ENCODE measurements at places on chromosomes 12 and 14. TPM values are rescaled to one million over a fixed set of nuclear protein-coding genes. Genes with fewer than 3 reads are reported as not detected.

PABPN1 gene
- 148 TPM for total RNA-seq

ABHD4 gene
- total RNA-seq = 12.0 TPM

CLEC2A gene
- not detected for total RNA-seq

EID3 gene
- total RNA-seq = 7.4 TPM

DNA sequence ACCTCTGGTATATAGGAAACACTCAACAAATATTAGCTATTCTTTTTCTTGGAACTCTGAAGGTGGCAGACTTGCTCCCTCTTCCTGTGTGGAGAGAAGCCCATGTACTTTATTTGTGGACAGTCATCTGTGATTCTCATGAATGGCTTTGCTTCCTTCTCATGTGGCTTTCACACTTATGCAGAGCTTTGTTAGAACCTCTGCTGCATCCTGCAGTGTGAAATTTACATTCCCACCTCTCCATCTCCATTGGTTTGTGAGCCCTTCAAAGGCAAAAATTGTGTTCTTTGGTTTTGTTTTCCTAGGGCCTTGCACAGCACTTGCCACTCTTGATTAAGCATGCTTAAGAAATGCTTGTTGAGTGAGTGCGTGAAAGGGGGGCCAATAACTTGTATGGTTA lies 51.9 kb downstream of the BICD1 start:
- H3K27me3 ChIP-seq = no peaks in the 10 kb centered on the region
- H3K4me3 ChIP-seq = no peak overlapping the region
- DNase-seq = no peak
- no peaks in the 10 kb centered on the region for H3K36me3 ChIP-seq
- H3K4me1 ChIP-seq = no peaks in the 10 kb centered on the region

AMN gene
- 0.65 TPM for total RNA-seq

- peaks cover 2% of the 10 kb centered on the region for H3K4me1 ChIP-seq
- no peaks in the 10 kb centered on the region for H3K36me3 ChIP-seq
- DNase-seq = no peak
- H3K4me3 ChIP-seq = no peak overlapping the region
Measured at GRCh38 chr12:75908961-75909605, 122.5 kb downstream of the PHLDA1 start.

- H3K27ac ChIP-seq = no peak overlapping the region
- H3K4me3 ChIP-seq = no peak overlapping the region
- no peaks in the 10 kb centered on the region for H3K27me3 ChIP-seq
Measured at GRCh38 chr14:31687726-31688125, 126.5 kb downstream of the NUBPL start.

GRCh38 chr14:73397810-73398209 lies 60.5 kb downstream of the NUMB start:
- DNase-seq = no peak
- H3K4me1 ChIP-seq = peaks cover 15% of the 10 kb centered on the region
- no peaks in the 10 kb centered on the region for H3K27me3 ChIP-seq
- peaks cover 23% of the 10 kb centered on the region for H3K36me3 ChIP-seq
- no peak overlapping the region for H3K4me3 ChIP-seq

SMCO2 gene
- not detected for total RNA-seq

DNA sequence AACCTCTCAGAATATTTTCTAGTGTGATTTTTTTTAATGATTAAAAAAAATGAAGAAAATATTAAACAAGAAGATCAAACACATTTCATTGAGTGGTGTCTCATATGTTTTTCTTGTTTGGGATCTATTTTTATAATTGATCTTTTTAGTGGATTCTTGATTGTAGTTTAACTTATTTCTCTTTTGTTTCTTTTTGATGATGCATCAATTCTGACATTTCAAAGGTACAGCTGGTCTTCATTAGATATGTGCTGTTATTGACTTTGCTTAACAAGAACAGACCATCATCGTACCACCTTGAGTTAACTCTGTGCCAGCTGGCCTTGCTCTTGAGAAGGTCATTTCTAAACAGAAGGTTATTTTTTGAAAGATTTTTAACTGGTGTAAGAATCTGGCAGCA lies 45.8 kb upstream of the FGD4 start:
- H3K27ac ChIP-seq = no peak overlapping the region
- no peaks in the 10 kb centered on the region for H3K36me3 ChIP-seq

DNA sequence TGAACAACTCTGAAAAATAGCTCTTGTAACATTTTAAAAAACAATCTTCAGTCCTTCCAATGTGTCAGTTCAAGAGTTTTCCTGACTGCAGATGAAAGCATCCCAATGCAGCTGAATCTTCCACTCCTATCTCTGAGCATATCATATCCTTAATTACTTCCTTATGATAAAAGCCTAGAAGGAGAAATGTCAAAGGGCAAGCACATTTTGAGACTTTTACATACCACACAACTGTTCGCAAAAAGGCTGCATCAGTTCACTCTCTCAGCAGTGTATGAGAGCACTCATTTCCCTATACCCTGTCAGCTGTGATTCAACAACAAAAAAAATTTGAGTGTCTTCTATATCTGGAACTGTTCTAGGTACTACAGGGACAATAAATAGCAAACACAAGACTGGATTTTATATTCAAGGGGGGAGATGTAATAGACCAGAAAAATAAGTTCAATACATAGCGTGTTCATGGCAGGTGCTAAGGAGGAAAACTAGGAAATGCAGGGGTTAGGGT lies 66.1 kb downstream of the ACADS start:
- no peak overlapping the region for H3K27ac ChIP-seq
- no peak for DNase-seq
- peaks cover 10% of the 10 kb centered on the region for H3K4me1 ChIP-seq
- no peaks in the 10 kb centered on the region for H3K36me3 ChIP-seq
- H3K27me3 ChIP-seq = no peaks in the 10 kb centered on the region
- H3K4me3 ChIP-seq = no peak overlapping the region

GRCh38 chr12:4979737-4980136 lies 63.9 kb upstream of the KCNA5 start:
- H3K4me1 ChIP-seq = no peaks in the 10 kb centered on the region
- no peak overlapping the region for H3K27ac ChIP-seq
- H3K4me3 ChIP-seq = no peak overlapping the region
- peaks cover 23% of the 10 kb centered on the region for H3K27me3 ChIP-seq

- no peak overlapping the region for H3K27ac ChIP-seq
- no peak for DNase-seq
- no peaks in the 10 kb centered on the region for H3K4me1 ChIP-seq
- no peak overlapping the region for H3K4me3 ChIP-seq
- no peaks in the 10 kb centered on the region for H3K36me3 ChIP-seq
Measured at GRCh38 chr14:45742187-45742586, 489.2 kb upstream of the MIS18BP1 start.

GRCh38 chr12:83527810-83528209 lies 841.1 kb downstream of the TMTC2 start:
- H3K4me1 ChIP-seq = no peaks in the 10 kb centered on the region
- H3K36me3 ChIP-seq = no peaks in the 10 kb centered on the region
- no peaks in the 10 kb centered on the region for H3K27me3 ChIP-seq
- no peak overlapping the region for H3K27ac ChIP-seq
- H3K4me3 ChIP-seq = no peak overlapping the region

SLC25A47 gene
- not detected for total RNA-seq

SPRING1 gene
- total RNA-seq = 24.5 TPM

- DNase-seq = no peak
- no peaks in the 10 kb centered on the region for H3K36me3 ChIP-seq
- H3K27ac ChIP-seq = peak overlapping the region; percentile 18
- H3K4me3 ChIP-seq = no peak overlapping the region
Measured at GRCh38 chr12:2396448-2396871, 343.7 kb downstream of the CACNA1C start.

ACOT6 gene
- total RNA-seq = not detected

- no peak overlapping the region for H3K27ac ChIP-seq
- no peaks in the 10 kb centered on the region for H3K4me1 ChIP-seq
- no peaks in the 10 kb centered on the region for H3K36me3 ChIP-seq
- H3K4me3 ChIP-seq = no peak overlapping the region
- no peaks in the 10 kb centered on the region for H3K27me3 ChIP-seq
Measured at GRCh38 chr12:13652105-13652504, 329.3 kb downstream of the GRIN2B start.

DNA sequence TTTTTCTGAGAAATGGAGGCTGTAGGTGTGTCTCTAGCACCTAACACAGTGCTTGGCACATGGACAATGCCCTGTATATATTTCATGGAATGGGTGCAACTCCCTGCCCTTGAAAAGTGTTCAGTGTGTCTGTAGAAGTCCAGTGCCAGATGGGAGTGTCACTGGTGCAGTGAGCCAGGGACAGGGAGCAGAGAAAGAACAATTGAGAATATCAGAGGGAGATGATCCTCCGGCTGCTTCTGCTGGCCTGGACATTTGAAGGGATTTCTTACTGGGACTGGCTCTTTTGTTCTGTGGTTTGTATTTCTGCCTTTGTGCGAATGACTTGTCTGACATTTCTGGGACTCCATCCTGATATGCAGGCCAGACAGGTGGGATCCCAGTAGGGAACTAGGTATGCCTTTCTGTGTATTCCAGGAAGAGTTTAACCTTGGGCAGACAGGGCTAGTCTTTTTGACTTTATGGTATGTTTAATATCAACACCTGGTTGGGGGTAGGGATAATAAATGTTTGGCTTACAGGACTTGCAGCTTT lies 328.0 kb downstream of the NRXN3 start:
- no peak overlapping the region for H3K27ac ChIP-seq
- H3K4me1 ChIP-seq = no peaks in the 10 kb centered on the region
- DNase-seq = no peak
- H3K36me3 ChIP-seq = no peaks in the 10 kb centered on the region
- no peak overlapping the region for H3K4me3 ChIP-seq

- H3K27ac ChIP-seq = no peak overlapping the region
- H3K27me3 ChIP-seq = no peaks in the 10 kb centered on the region
- H3K4me1 ChIP-seq = no peaks in the 10 kb centered on the region
Measured at GRCh38 chr12:67052981-67053380, 216.2 kb upstream of the CAND1 start.

- H3K4me1 ChIP-seq = no peaks in the 10 kb centered on the region
- no peaks in the 10 kb centered on the region for H3K36me3 ChIP-seq
- H3K27ac ChIP-seq = no peak overlapping the region
- no peak overlapping the region for H3K4me3 ChIP-seq
- DNase-seq = peak; percentile 31
Measured at GRCh38 chr14:96202441-96203094, 2.1 kb upstream of the BDKRB2 start.

DNA sequence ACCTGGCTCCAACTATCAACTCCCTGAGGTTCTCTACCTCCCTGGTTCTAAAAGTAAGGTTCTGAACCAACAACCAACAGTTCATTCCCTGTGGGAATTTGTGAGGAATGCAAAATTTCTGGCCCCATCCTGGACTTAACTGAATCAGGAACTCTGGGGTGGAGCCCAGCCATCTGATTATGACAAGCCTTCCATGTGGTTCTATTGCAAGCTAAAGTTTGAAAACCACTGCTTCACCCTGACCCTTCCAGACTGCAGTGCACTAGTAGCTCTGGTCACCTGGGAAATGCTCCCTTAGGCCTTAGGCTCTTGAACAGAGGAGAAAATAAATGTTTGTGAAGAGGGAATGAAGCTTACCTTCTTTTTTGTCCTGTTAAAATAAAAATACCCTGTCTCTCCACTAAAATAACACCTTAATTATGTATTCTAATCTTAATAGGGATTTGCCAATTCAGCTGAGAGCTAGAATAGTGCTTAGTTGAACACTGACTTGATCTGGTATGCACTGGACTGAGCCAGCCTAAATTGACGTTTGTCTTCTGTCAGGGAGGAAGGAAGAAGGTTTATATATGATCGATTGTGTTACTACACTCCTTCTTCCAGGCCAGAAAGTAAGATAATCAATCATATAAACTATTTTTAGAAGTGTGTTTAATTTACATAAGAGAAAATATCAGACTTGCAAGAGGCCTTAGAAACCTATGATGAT lies 39.1 kb upstream of the DDHD1 start:
- no peak overlapping the region for H3K27ac ChIP-seq
- no peak overlapping the region for H3K4me3 ChIP-seq
- H3K36me3 ChIP-seq = no peaks in the 10 kb centered on the region

GRCh38 chr14:102063109-102063807 lies 23.6 kb downstream of the HSP90AA1 start:
- H3K4me3 ChIP-seq = no peak overlapping the region
- DNase-seq = peak; percentile 92
- H3K27me3 ChIP-seq = no peaks in the 10 kb centered on the region
- no peak overlapping the region for H3K27ac ChIP-seq
- no peaks in the 10 kb centered on the region for H3K36me3 ChIP-seq

TCL1B gene
- total RNA-seq = 0.55 TPM

JDP2 gene
- total RNA-seq = 132 TPM

- H3K27me3 ChIP-seq = peaks cover 4% of the 10 kb centered on the region
Measured at GRCh38 chr14:101557811-101558738, 3.2 kb upstream of the DIO3 start.

DNA sequence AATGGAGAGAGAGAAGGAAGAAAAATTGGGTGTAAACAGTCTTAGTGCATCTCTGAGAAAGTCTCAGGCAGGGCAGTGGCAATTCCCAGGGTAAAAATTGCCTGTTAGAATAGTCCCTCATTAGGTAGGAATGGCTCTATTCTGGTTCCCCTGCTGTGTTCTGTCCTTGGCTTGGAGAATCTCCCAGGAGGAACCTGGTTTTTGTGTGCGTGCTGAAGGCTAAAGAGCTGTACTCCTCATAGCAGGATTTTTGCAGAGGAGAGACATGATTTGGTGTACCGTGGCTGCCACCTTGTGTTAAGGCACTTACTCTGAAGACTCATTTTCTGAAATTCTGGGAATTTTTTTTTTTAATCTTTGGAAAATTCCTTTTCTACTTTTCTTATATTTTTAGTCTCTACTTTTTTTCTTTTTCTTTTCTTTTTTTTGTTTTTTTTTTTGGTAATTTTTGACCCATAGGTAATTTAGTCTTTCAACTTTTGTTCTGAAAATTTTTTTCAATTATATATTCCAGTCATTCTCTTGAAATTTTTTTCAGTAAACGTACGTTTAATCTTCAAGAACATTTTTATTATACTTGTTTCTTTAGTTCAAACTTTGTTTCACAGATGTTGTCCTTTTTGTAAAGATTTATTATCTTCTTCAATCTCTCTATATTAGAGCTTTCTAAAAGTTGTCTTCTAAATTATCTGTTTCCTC lies 63.8 kb downstream of the FBXO33 start:
- H3K27me3 ChIP-seq = no peaks in the 10 kb centered on the region
- no peaks in the 10 kb centered on the region for H3K4me1 ChIP-seq
- H3K27ac ChIP-seq = no peak overlapping the region
- peaks cover 52% of the 10 kb centered on the region for H3K36me3 ChIP-seq

GRCh38 chr12:68508576-68508975 lies 102.1 kb upstream of the RAP1B start:
- no peak overlapping the region for H3K4me3 ChIP-seq
- no peaks in the 10 kb centered on the region for H3K36me3 ChIP-seq
- DNase-seq = no peak
- H3K27me3 ChIP-seq = no peaks in the 10 kb centered on the region
- H3K4me1 ChIP-seq = no peaks in the 10 kb centered on the region
- no peak overlapping the region for H3K27ac ChIP-seq

DNA sequence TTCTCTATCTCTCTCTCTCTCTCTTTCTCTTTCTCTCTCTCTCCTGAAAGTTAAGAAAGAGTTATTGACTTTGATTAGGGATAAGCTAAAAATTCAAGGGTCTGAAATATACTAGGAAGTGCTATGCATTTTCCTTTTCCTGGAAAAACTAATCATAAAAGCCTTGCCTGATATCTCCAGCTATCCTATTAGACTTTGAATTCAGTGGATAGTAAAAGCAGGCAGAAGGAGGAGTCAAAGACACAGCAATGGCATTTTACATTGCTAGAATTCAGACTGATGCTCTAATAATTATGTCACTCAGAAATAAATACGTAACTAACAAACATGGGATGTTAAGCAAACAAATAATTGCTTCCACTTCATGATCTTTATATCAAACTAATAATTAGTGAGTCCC lies 272.0 kb downstream of the SSPN start:
- DNase-seq = no peak
- H3K27me3 ChIP-seq = no peaks in the 10 kb centered on the region
- H3K4me3 ChIP-seq = no peak overlapping the region
- peaks cover 33% of the 10 kb centered on the region for H3K36me3 ChIP-seq
- H3K27ac ChIP-seq = no peak overlapping the region

LPAR5 gene
- 17.3 TPM for total RNA-seq

PLEK2 gene
- total RNA-seq = 0.76 TPM

Measured in spleen (tissue), 13 donors.